SK-N-SH (cell line): ENCODE measurements at places on chromosomes 1 and 21. TPM values are rescaled to one million over a fixed set of nuclear protein-coding genes. Genes with fewer than 3 reads are reported as not detected.
A peak's percentile ranks its signal among the peaks of the same experiment; 100 is the strongest.

The ATP1A2 gene
- 0.07 and 0.10 TPM in 2 replicates for polyA plus RNA-seq

DNA sequence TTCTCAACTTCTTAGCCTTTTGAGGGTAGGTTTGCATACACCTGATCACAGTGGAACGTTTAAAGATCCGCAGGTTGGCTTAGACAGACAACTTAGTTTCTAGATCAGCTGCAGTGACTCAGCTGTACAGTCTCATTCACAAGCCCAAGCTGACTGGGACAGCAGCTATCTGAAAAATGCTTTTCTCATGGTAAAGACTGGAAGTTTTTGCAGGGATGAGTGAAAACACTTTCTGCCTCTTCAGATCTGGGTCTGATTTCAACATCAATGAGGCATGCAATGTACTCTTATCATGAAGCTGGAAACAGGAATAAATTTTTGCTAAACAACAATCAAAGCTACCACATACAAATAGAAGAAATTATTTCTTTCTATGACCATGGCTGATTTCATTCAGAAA is 61.1 kb upstream of the PTBP2 start:
- no peaks in the 10 kb centered on the region for H3K27me3 ChIP-seq
- no peaks in the 10 kb centered on the region for H3K4me1 ChIP-seq
- H3K36me3 ChIP-seq, result no peaks in the 10 kb centered on the region
- H3K27ac ChIP-seq, result no peak overlapping the region
- no peak overlapping the region for H3K4me3 ChIP-seq

DNA sequence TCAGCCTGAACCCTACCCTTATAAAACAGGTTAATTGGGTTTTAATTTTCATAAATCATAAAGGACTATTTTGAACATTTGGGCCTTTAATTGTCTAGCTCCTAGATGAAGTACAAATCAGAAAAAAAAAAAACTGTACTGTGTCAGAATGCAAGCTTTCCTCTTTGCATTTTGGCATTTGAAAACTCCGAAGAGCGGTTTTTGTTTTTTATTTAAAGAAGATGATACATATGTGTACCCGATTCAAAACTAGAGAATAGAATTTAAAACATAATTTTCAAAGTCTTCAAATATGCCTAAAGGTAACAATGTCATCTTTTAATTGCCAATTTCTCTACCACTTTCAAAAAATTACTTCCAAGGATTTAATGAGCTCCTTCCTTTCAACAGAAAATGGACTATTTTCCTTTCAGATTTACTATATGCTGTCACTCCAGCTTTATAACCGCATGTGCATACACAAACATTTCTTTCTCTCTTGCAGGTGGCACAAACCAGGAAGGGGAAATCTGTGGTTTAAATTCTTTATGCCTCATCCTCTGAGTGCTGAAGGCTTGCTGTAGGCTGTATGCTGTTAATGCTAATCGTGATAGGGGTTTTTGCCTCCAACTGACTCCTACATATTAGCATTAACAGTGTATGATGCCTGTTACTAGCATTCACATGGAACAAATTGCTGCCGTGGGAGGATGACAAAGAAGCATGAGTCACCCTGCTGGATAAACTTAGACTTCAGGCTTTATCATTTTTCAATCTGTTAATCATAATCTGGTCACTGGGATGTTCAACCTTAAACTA is 33.7 kb downstream of the MRPL39 start:
- H3K27me3 ChIP-seq, result no peaks in the 10 kb centered on the region
- peak overlapping the region; percentile 53; the same call in 1 of the 2 replicates for H3K27ac ChIP-seq
- peaks cover 27% of the 10 kb centered on the region for H3K4me1 ChIP-seq

The MRPS6 gene
- polyA plus RNA-seq, result 26.8 and 69.2 TPM in 2 replicates

The AIRE gene
- polyA plus RNA-seq, result not detected in 2 replicates

DNA sequence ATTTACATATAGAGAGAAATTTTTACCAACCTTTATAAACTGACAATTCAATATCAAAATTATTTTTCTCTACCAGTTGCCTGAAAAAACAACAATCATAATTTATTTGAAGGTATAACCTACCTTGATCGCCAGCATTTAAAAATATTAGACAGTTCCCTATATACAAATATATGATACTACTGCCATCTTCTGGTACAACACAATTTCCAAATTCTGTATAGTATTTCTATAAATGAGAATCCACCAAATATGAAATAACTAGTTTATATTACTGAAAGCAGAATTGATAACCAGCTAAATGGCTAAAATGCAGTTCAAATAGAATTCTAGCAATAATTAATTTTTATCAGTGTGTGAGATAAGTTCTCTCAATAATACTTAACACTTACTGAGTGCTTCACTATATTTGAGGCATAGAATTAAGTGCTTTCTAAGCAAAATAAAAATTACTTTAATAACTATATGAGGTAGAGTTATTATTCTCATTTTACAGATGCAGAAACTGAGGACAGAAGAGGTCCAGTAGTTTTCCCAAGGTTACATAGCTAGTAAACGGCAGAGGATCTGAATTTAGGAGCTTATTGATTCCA is 75.6 kb downstream of the PIGK start:
- no peak overlapping the region for H3K4me3 ChIP-seq
- H3K36me3 ChIP-seq, result no peaks in the 10 kb centered on the region
- H3K4me1 ChIP-seq, result no peaks in the 10 kb centered on the region

The BATF3 gene
- 0.76 and 0.86 TPM in 2 replicates for polyA plus RNA-seq

The CD1E gene
- not detected in 2 replicates for polyA plus RNA-seq

The TAS1R1 gene
- polyA plus RNA-seq, result not detected in 2 replicates

DNA sequence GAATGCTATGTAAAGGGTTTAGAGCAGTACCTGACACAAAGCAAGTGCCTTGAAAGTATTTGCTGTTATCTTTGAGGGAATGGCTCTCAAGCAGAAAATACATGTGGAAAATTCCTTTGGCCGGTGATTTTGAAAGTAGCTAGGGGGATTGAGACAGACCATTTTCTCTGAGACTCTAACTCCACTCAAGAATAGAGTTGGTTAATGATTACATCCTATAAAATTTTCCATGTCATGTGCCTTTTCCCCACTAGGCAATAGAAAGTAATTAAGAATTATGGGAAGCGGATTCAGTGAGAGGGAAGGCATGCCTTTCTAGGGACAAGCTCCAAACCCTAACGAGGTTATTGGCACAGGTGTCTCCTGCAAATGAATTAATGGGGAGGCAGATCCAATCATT is 276.0 kb downstream of the GPATCH2 start:
- no peaks in the 10 kb centered on the region for H3K36me3 ChIP-seq
- no peaks in the 10 kb centered on the region for H3K27me3 ChIP-seq
- no peak for DNase-seq
- H3K4me1 ChIP-seq, result no peaks in the 10 kb centered on the region

DNA sequence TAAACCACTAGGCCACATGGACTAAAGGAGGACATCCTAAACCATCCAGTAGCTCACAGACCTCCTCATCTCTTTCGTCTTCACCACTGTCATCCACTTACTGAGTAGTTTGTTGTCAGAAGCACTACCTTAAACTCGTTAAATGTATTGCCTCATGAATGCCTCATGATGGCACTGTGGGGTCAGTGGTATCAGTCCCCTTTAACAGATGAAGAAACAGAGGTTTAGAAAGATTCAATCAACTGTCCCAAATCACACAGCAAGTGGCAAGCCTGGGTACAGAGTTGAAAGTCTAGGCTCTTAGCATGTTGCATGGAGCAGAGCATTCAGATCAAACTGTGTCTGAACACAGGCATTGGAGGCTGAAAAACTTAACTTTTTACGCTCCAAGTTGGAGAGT is 183.6 kb upstream of the KIAA0040 start:
- DNase-seq, result peak; percentile 36
- H3K27me3 ChIP-seq, result no peaks in the 10 kb centered on the region
- H3K27ac ChIP-seq, result 0 out of 2 replicates have a peak overlapping the region, but pooled peaks have one; percentile 28
- H3K4me3 ChIP-seq, result no peak overlapping the region
- no peaks in the 10 kb centered on the region for H3K4me1 ChIP-seq

The KCNE2 gene
- polyA plus RNA-seq, result 0.05 TPM in 1 of 2 replicates, not detected in the other

DNA sequence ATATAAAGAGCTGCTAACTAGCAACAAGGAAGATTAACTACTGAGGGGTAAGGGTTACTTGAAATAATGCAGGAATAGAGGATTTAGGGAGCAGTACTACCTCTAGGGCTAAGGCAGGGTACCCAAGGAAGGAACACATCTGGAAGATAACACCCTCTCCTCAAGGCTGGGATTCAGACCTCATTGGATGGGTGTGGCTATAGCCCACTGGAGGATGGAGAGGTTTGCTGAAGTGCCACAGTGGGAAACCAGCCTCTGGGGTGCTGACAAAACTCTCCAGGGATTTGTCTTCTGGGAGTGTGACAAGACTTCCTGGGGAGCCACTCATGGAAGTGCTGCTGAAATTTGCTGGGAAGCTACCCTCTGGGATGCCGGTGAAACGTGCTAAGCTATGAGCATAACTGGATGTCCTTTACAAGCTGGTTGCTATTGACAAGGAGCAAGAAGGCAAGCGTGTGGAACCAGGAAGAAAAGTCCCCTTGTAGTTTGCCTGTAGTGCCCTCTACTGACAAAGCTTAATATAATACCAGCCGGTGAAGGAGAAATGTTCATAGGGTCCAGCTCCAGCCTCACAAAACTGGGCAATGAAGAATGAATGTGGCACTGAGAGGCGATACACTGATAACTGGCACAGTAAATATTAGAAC is 122.8 kb upstream of the USP24 start:
- no peak overlapping the region for H3K4me3 ChIP-seq
- no peaks in the 10 kb centered on the region for H3K27me3 ChIP-seq
- H3K36me3 ChIP-seq, result no peaks in the 10 kb centered on the region
- no peaks in the 10 kb centered on the region for H3K4me1 ChIP-seq
- peak; percentile 48 for DNase-seq

DNA sequence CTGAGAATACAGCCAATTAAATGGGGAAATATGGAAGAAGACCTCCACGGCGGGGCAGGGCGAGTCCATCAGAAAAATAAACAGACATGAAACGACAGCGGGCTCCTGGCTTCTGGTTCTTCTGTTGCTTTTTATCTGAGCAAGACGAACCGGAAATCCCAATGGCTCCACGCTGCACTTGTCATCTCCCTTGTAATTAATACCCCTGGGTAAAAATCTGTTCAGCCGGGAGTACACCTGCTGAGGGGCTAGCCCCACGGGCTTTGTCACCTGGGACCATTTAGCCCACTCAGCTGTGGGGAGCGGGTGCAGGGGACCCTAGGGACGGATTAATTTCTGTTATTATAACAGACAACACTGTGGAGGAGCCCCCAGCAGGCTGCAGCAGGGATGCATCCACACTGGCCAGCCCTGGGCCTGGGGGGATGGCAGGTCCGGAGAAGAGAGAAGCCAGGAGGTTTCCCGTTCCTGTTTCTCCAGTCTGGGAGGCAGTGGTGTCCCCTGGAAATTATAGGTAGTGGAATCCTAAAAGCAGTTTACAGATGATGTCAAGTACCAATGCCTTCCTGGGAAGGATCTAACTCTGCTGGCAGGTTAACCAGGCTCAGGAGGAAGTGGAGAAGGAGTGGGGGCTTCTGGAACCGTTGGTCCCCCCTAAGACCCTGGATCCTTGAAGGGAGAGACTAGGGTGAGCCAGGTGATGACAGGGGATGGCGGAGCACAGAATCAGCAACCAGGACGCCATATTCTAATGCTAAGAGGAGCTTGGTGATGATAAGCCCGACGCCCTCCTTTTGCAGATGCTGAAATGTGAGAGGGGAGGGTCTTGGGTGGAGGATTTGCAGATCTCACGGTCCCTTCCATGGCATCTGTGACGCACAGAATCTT is 566.1 kb downstream of the PTPRU start:
- no peaks in the 10 kb centered on the region for H3K36me3 ChIP-seq
- peaks cover 45% of the 10 kb centered on the region; the same call in 1 of the 2 replicates for H3K4me1 ChIP-seq
- DNase-seq, result peak; percentile 37

The MUL1 gene
- polyA plus RNA-seq, result 22.8 and 26.4 TPM in 2 replicates

The DMBX1 gene
- polyA plus RNA-seq, result not detected in 2 replicates

The MTMR11 gene
- polyA plus RNA-seq, result 9.4 and 12.4 TPM in 2 replicates

- peaks cover 11% of the 10 kb centered on the region; the same call in 1 of the 2 replicates for H3K4me1 ChIP-seq
- no peak overlapping the region for H3K4me3 ChIP-seq
- no peaks in the 10 kb centered on the region for H3K27me3 ChIP-seq
- no peak for DNase-seq
- H3K27ac ChIP-seq, result no peak overlapping the region
Observed at GRCh38 chr1:15168479-15168878, 14.9 kb downstream of the TMEM51 start.

DNA sequence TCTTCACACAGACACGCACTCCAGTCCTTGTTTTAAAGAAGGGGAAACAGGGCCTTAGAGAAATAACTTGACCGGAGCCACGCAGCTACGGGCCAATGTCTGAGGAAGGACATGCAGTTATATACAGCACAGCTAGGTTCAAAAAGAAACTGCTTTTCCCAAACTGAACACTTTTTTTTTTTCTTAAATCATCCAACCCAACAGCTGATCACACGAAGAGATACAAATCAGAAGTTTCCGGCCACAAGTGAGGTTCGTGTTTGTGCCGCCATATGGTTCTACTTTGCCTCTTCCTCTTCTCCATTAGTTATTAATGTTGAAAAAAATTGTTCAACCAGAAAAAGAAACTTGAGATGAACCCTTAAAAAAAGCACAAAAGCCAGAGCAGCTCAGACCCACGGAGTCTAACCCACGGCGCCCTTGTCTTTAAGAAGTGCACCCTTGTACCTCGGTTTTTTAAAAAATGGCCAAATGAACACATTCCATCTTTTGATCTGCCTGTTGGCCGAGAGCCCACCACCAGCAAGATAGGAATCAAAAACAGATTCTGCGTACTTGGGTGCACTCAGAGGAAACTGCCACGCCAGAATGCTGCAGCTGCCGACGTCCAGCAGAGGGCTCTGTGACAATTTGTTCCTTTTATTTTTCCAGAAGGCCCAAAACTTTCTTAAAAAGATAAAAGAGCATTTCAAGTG is 78.9 kb downstream of the SLC66A1 start:
- H3K36me3 ChIP-seq, result no peaks in the 10 kb centered on the region
- H3K27ac ChIP-seq, result peak overlapping the region; percentile 80
- peak; percentile 85 for DNase-seq
- no peaks in the 10 kb centered on the region for H3K27me3 ChIP-seq

DNA sequence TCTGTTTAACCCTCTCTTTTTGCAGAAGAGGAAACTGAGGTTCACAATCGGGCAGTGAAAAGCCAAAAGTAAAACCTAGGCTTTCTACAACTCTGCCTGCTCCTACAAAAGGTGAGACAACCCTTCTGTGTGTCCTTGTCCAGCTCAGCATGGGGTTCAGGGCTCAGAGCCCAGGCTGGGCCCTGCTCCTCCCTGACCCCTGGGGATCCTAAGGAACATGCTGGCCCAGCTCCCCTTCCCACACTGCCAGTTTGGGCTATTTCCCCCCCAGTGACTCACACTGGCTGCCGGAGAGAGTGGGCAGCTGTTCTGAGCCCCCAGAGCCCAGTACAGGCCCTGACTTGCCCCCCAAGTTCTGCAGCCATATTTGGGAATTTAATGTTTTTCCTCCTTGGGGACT is 8.9 kb downstream of the FAM229A start:
- no peak overlapping the region for H3K4me3 ChIP-seq
- H3K27me3 ChIP-seq, result no peaks in the 10 kb centered on the region
- DNase-seq, result no peak
- no peaks in the 10 kb centered on the region for H3K36me3 ChIP-seq

The ANGPTL3 gene
- not detected in 2 replicates for polyA plus RNA-seq

The LEPR gene
- 2.3 and 3.2 TPM in 2 replicates for polyA plus RNA-seq

GRCh38 chr1:1011396-1011949 is 1.8 kb upstream of the ISG15 start:
- H3K4me3 ChIP-seq, result no peak overlapping the region
- H3K27ac ChIP-seq, result no peak overlapping the region
- H3K4me1 ChIP-seq, result peaks cover 12% of the 10 kb centered on the region; the same call in 1 of the 2 replicates
- H3K36me3 ChIP-seq, result no peaks in the 10 kb centered on the region
- H3K27me3 ChIP-seq, result no peaks in the 10 kb centered on the region

GRCh38 chr1:248751142-248751541 is 4.4 kb downstream of the LYPD8 start:
- H3K4me3 ChIP-seq, result no peak overlapping the region
- no peaks in the 10 kb centered on the region for H3K36me3 ChIP-seq
- 0 out of 2 replicates have a peak, but pooled peaks cover 2% of the 10 kb centered on the region for H3K27me3 ChIP-seq
- DNase-seq, result no peak
- no peak overlapping the region for H3K27ac ChIP-seq

- no peaks in the 10 kb centered on the region for H3K4me1 ChIP-seq
- H3K36me3 ChIP-seq, result peaks cover 20% of the 10 kb centered on the region
- H3K27ac ChIP-seq, result peak overlapping the region; percentile 39; the same call in 1 of the 2 replicates
- no peak overlapping the region for H3K4me3 ChIP-seq
- no peak for DNase-seq
Observed at GRCh38 chr1:1847061-1847850, 43.6 kb downstream of the GNB1 start.
